ENCODE measurements at places on chromosomes 11 and 22.

GRCh38 chr22:24501301-24502005, 6.3 kb downstream of the UPB1 start:
- no peak for DNase-seq

GRCh38 chr11:66363805-66364535, 7.6 kb downstream of the SLC29A2 start:
- DNase-seq: peak; percentile 85

DNA sequence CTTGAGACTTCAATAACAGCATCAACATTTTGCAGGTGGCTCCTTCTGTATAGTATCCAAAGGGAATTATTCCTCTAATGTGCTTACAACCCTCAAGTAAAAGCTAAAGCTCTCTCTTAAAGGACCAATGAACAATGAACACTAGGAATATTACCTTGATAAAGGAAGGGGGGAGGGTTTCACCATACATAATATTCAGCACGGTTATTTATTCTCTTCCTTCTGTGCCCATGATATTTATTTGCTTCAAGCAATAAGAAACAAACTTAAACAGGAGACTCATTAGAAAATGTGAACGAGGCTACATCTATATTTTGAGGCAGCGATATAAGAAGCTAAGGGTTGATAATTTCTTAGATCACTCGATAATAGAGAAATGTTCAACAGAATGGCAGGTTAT, 21.2 kb downstream of the BLID start:
- no peak for DNase-seq

DNA sequence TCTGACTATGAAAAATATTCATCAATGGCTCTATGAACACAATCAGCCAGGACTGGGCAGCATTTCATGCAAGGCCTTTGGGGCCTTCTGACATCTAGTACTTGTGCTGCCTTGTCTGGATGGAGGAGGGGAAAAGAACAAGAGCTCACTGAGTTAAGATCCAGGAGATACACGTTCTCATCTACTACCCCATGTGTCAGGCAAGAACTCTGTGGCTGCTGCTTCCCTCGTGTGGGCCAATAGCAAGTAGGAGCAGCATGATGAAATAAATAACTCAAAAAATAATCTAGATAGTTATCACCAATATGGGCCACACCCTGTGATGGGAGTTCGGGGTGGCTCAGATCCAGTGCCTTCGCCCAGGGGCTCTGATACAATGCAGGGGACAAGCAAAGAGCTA, 7.3 kb downstream of the KCNE3 start:
- no peak for DNase-seq

DNA sequence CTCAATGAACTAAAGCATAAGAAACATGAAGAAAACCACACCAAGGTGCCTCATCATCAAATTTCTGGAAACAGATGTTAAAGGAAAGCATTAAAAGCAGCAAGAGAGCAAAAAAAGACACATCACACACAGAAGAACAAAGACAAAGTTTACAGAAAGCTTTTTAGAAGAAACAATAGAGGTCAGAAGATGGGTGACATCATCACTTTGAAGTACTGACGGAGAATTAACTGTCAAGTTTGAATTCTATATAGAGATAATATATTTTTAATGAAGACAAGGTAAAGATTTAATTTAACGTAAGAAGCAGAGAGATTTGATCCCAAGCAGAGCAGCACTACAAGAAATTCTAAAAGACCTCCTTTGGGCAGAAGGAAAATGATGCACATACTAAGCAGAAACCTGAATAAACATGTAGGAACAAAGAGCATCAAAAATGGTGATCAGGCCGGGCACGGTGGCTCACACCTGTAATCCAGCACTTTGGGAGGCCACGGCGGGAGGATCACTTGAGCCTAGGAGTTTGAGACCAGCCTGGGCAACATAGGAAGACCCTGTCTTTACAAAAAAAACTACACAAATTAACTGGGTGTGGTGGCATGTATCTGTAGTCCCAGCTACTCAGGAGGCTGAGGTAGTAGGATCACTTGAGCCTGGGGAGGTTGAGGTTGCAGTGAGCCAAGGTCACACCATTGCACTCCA, 63.3 kb upstream of the RTL6 start:
- DNase-seq: no peak

DNA sequence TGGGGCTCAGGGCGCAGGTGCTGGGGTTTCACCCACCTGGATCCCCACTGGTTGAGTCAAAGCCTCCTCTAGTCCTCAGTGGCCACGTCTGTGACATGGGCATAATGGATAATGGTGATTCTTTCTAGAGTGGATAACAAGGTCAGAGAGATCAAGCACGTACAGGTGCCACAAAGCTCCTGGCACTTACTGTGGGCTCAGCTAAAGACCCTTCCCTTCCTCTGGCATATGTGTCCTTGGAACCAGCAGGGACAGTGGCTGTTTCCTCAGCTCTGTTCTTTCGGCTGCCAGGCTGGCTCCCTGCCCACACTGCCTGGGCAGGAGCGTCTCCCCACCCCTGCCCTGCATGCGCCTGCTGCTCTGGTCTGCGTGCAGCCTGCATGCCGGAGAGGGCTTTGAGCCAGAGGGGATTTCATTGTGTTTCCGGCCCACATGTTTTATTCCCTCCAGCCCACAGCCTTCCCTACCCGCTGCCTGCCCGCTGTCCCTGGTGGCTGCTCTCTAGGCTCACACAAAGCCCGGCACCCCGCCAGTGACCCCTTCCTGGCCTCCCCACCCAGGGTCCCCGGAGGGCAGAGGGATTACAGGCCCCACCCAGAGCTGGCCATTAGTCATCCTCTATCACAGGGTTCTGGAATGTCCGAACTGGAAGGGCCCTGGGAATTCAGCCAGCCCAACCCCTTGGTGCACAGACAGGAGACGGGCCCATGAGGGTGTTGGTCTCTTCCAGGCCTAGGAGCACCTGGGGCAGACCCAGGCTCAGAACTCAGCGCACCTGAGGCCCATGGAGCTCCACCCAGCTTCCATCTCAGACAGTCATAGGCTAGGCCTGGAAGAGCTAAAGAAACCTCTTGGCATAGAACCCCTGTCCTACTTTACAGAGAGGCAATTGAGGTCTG, 55.3 kb upstream of the GCAT start:
- no peak for DNase-seq

GRCh38 chr11:113138731-113139130, 175.7 kb upstream of the TTC12 start:
- DNase-seq: no peak

GRCh38 chr11:10407055-10407454, 48.0 kb upstream of the AMPD3 start:
- DNase-seq: no peak

DNA sequence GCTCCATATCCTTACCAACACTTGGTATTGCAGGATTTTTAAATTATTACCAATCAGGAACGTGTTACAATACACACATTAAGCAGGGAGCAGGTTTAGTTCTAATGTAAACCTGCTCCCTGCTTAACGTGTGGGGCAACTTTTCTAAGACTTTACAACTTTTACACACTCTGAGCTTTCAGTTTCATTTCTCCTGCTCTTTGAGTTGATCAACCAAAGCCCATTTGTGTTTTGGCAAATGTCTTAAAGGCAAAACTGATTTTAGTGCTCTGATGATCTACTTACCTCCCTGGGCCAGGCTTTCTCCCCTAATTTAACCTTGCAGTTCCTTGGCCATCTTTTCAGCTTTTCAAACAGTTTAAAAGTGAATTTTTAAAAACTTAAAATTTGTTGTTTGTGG, 70.9 kb downstream of the ZBTB44 start:
- DNase-seq: no peak

- DNase-seq: peak; percentile 64
Measured at GRCh38 chr11:16788141-16789062, 50.0 kb downstream of the C11orf58 start.

- DNase-seq: no peak
Measured at GRCh38 chr11:1733009-1733715, 17.2 kb downstream of the IFITM10 start.

- no peak for DNase-seq
Measured at GRCh38 chr22:30790366-30790765, 95.7 kb downstream of the OSBP2 start.

DNA sequence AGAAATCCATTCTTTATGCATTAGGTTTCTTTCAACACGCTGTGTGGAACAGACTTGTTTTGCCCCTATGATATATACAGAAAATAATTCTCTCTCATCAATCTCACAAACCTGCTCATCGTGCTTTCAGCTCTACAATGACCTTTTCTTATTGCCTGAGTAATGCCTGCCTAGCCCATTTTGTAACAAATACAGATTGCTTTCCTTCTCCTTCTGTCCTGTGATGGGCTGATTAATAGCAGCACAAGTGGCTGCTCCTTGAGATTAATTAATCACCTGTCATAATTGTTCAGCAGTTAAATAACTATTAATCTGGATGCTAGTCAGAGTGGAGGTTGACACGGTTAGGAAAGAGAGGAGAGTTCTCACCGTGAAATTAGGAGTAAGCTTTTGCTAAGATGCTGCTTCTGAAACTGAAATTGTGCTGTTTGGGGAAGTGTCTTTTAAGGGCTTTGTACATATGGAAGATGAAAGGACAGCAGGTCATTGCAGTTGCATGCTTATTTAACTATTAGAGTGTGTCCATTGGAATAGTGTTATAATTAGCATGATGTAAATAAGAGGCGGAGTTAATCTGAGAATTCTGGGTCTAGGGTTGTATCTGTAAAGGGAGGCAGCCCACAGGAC, 1430.5 kb downstream of the FAM181B start:
- no peak for DNase-seq

DNA sequence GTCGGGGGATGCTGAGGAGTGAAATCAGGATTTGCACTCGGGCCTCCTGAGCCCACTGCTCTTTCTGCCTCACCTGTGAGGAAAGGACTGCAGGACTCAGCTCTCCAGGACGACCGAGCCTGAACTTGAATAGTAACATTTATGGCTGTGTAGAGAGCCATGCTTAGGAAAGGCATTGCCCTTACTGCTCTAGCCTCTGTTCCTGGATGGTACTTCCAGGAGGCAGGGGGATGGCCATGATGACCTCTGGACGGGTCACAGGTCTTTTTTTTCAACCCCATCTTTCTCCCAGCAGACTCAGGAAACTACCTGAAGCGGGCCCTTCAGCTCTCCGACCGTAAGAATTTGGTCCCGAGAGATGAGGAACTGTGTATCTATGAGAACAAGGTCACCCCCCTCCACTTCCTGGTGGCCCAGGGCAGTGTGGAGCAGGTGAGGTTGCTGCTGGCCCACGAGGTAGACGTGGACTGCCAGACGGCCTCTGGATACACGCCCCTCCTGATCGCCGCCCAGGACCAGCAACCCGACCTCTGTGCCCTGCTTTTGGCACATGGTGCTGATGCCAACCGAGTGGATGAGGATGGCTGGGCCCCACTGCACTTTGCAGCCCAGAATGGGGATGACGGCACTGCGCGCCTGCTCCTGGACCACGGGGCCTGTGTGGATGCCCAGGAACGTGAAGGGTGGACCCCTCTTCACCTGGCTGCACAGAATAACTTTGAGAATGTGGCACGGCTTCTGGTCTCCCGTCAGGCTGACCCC, 11.3 kb downstream of the ANKK1 start:
- no peak for DNase-seq

- no peak for DNase-seq
Measured at GRCh38 chr11:121625777-121626506, 173.2 kb upstream of the SORL1-AS1 start.

GRCh38 chr22:31160328-31160978, 471 bp downstream of the RNF185 start:
- DNase-seq: peak; percentile 28

DNA sequence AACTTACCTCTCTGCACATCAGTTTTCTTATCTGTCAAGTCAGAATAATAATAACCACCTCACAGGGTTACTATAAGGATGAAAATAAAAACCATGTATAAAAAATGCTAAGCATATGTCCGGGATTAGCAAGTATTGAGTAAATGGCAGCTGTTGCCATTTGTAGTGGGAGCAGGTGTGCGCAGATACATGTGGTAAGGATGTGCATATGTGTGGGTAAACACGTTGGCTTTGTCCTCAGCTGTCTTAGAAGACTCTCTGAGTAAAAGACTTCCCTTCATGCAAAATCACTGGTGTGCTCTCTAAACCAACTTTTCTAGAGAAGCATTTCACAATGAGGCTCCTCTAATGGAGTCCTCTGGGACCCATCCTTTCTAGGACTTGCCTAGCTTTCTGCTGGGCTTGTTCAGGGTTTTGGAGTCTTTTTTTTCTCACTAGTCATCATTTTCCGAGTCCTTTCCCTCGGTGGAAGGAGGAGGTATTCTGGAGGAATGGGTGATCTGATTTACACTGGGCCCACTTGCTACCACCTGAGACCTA, 62.4 kb downstream of the NELL1 start:
- no peak for DNase-seq

DNA sequence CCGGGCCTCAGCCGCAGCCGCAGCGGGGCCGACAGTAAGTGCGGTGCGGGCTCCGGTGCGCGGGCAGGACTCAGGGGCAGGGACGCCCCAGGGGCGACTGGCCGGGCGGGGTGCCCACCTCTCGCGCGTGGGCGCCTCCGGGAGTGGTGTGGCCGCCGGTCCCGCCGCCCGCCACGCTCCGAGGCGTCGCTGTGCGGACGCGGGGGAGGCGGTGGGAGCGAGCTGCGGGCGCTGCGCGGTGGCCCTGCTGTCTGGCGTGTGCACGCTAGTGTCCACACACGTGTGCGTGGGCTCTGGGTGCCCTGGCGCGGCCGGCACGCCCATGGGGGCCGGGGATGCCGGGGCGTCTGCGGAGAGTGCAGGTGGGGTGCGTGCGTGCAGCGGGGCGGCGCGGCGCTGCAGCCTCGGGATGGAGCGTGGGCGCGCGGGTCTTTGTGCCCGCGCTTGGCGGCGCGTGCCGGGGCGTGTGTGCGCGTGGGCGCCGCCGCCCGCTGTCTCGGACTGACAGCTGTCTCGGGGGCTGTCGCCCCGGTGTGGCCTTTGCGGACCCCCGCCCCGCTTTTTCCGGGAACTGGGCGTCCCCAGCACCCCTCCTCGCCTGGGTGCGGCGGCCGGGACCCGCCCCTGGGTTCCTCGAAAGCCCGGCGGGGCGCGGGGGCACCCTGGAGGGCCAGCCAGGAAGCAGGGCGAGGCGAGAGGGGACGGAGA, 804 bp downstream of the KCNK4 start:
- no peak for DNase-seq

DNA sequence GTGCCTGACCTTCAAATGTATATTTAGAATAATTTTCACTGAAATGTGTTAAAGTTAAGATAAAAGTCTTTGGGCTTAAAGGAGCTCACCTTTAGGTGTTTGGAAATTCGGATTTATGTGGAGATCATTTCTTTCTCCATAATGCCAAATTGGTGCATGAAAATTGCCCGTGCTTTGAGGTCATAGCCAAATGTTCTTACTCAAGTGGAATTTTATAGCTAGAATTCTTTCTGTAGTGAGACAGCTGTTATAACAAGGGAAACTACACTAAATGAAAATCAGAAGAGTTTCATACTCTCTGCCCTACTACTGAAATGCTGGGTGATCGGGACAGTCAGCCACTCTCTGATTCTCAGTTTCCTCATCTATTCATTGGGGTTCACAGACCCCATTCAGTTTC, 89.5 kb upstream of the DBX1 start:
- no peak for DNase-seq

- no peak for DNase-seq
Measured at GRCh38 chr22:45638197-45638596, 33.4 kb upstream of the ATXN10 start.

DNA sequence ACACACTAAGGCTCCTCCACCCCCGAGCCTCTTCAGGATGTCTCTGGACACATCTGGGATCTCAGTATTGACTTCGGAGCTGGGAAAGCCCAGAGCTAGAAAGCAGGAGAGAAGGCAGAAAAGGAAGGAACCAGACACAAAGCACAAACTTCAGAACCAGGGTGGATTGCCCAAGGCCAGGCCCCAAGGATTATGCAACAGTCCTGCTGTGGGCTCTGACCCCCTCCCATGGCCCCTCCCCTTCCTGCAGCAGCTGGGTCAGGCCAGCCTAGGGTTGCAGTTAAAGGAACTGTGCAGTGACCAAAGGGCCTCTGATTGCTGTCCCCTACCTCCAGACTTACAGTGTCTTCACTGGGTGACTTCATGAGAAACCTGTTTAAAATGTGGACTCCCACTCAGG, 5.3 kb downstream of the KCNE3 start:
- DNase-seq: no peak

All from activated naive CD4-positive, alpha-beta T cell treated with anti-CD3 and anti-CD28 coated beads for 36 hours (primary cell).